ENCODE measurements at places on chromosomes 12 and 14.
A peak's percentile ranks its signal among the peaks of the same experiment; 100 is the strongest.

- no peak for DNase-seq
Measured at GRCh38 chr12:9334964-9335363, 126.8 kb upstream of the PZP start.

- no peak for DNase-seq
Measured at GRCh38 chr12:107938446-107938845, 163.9 kb downstream of the ASCL4 start.

DNA sequence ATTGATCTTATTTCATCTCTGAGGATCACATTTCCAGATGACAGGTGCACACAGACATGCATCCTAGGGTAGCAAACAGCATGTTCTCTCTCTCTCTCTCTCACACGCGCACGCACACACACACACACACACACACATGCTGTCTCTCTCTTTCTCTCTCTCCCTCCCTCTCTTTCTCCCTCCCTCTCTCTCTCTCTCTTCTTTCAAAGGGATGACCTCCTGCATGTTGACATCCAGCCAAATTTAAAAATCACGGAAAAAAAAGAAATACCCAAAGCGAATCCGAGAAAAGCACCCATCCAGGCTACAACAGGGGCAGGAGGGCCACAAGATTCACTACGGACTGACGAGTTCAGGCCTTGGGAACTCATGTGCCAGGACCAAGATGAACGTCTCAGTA lies 2.3 kb downstream of the KSR2 start:
- no peak for DNase-seq

DNA sequence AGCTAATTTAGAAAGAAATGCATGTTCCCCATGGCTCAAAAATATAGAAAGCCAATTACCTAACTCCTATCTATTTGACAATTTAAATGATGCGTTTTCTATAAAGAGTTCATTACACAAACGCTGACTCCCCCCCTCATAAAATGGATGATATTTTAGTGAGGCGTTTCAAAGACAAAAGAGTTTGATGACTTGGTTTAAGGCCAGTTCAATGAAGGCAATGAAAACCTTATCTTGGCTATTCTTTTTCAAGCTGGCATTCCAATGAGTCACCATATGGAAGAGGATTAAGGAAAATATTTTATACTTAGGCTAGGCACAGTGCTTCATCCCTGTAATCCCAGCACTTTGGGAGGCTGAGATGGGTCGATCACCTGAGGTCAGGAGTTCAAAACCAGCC lies 62.7 kb downstream of the HMGA2 start:
- no peak for DNase-seq

DNA sequence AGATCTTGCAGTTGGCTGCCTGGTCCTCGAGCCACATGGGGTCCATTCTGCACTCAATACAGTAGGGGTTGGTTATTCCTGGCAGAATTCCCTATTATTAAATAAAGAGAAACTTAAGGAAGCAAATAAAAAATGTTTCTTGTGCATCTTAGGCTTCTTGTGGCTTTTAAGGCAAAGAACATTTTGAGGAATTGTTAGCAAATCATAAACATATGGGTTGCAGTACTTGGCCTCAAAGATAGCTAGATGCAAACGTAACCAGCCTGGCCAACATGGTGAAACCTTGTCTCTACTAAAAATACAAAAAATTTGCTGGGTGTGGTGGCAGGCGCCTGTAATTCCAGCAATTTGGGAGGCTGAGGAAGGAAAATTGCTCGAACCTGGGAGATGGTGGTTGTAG lies 50.8 kb upstream of the KCNA5 start:
- DNase-seq, result no peak

DNA sequence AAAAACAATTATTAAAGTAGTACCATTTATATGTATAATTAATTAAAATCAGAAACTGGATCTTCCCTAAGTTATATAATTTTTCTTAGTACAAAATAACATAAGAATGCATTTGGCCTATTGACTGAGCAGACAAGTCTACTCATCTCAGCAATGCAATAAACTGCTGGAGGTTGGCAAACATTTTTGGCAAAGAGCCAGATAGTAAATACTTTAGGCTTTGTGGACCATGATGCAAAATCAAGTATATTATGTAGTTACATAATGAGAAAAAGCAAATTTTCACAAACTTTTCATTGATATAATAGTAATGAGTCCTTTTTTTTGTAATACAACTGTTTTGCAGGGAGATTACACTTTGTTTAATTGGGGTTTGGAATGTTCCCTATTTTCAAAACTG lies 30.9 kb downstream of the ERGIC2 start:
- no peak for DNase-seq

DNA sequence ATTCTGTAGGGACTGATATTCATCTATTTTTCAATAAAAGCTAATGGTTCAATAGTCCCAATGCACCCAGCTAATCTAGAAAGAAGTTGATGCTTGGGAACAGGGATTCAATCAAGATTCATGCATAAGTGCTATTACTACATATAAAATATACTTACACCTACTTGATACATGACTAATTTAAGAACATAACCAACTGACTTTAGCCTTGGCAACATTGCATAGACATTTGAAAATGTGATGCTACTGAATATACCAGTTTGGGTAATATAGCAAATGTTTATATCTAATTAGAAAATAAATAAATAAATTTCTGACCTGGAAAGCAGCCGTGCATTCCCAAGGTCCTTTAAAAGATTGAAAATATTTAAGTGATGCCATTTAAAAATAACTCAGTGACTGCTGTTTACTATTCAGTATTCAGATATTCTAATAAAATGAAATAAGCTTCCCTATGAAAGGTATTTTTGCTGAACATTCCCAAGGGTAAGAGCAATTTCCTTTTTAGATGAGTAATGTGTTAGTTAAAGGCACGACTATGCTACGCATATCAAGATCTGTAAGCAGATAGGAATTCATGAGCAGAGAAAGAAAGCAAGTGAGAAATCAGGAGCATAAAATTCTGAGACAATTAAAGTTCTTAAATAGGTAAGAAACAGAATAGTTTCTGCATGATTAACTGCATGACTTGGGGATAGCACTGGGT lies 160.6 kb upstream of the SYT1 start:
- no peak for DNase-seq

- no peak for DNase-seq
Measured at GRCh38 chr14:103023881-103024473, 33.4 kb downstream of the CDC42BPB start.

- peak; percentile 24 for DNase-seq
Measured at GRCh38 chr12:94149119-94149780, 873 bp downstream of the PLXNC1 start.

- no peak for DNase-seq
Measured at GRCh38 chr14:68695326-68695768, 97.5 kb downstream of the ZFP36L1 start.

- no peak for DNase-seq
Measured at GRCh38 chr14:100591453-100592371, 4.5 kb upstream of the BEGAIN start.

- DNase-seq, result no peak
Measured at GRCh38 chr12:88242571-88242925, 100.4 kb downstream of the TMTC3 start.

GRCh38 chr12:81077329-81077685 lies 572 bp upstream of the ACSS3 start:
- DNase-seq, result no peak

DNA sequence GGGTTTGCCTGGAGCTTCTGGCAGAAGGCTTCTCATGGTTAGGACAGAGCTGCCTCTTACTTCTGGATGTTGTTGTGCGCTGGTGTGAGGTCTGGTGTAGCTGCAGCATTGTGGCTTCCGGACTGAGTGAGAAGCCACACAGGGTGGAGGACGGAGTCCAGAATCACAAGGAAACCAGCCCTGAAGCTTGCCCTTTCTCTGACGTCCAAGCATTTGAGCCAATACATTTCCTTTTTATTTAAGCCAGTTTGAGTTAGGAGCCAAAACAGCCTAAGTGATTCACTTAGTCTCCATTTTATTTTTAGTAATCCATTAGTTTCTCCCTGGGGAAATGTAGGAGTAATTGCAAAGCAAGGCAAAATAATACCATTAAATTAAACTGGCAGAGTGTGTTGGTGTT lies 402.4 kb upstream of the RGS6 start:
- no peak for DNase-seq

DNA sequence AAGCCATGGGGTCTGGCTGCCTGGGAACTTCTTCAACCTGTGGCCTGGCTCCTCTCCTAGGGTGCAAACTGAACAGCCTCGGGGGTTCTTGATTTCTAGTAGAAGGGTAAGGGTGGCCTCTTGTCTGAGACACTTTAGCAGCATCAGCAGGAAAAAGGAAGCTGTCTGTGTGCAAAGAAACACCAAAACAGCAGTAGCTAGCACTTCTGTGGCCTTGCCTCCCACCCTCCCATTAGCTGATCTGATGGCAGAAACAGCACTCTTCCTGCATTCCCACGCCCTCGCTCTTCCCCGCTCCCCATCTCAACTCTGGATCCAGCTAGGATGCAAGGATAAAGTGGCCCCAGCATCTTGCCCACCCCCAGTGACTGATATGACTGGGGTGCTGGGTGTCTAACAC lies 20.7 kb downstream of the SLC7A8 start:
- no peak for DNase-seq

DNA sequence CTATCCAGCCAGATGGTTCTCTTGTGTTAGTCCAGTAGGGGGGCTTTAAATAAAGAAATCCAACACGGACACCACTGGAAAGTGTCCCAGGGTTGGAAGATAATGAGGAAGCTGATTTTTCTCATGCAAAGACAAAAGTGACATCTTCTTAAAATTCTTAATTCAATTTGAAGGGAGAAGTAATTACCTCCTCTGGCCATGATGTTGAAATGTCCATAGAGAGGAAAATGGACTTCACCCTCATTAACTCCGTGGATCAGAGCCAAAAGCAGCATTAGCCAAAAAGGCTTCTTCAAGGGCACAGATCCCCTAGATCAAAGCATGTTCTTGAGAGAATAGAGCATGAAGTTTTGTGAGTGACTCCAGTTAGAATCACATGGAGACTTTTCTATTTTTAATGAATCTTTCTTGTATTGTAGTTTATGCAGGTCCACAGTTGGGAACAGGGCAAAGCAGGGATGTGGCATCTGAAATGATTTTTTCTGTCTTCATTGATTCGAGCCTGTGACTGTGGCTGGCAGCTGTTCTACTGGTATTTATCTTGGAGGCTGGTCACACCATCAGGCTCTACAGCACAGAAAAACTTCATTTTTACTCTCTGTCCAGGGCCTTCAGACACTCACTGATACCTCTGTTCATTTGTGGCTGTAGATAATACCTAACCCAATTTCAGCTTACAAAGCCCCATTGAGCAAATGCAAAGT lies 1002.5 kb downstream of the AACS start:
- DNase-seq, result no peak

DNA sequence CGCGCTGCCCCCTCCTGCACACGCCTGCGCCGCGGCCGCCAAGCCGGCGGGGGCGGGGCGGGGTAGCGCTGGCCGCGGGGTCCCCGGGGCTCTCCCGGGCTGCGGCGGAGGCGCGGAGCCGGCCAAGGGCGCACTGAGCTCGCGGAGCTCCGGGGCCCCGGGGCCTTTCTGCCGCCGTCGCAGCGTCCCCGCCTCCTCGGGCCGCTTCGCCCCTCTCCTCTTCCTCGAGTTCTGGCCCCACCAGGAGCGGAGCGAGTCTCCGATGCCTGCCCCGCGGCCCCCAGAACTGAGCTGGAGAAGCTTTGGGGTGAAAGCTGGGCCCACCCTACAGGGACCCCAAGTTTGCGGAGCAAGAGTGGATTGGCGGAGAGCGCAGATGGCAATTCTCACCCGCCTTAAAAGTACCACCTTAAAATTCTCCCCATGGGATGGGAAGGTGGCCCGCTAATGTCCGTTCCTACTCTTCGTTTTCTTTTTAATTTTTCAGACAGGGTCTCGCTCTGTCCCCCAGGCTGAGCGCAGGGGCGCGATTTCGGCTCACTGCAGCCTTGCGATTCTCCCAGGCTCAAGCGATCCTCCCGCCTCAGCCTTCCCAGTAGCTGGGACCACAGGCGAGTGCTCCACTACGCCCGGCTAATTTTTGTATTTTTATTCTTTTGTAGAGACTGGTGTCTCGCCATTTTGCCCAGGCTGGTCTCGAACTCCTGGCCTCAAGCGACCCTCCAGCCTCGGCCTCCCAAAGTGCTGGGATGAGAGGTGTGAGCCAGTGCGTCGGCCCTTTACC lies 129.6 kb downstream of the NDUFA12 start:
- no peak for DNase-seq

GRCh38 chr12:102521662-102522277 lies 41.4 kb upstream of the IGF1 start:
- DNase-seq, result no peak

DNA sequence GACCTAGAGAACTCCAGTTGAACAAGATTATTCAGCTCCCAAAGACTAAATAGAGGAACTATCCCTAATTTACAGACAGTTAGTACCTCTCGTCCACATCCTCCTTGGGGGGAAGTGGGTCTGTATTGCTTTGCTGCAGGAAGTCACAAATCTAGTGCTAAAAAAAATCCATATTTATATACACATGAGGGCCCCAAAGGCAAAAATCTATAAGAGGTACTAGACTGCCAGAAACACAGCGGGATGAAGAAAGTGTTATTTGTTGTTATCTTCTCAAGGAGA lies 190.1 kb downstream of the TTC8 start:
- DNase-seq, result no peak

DNA sequence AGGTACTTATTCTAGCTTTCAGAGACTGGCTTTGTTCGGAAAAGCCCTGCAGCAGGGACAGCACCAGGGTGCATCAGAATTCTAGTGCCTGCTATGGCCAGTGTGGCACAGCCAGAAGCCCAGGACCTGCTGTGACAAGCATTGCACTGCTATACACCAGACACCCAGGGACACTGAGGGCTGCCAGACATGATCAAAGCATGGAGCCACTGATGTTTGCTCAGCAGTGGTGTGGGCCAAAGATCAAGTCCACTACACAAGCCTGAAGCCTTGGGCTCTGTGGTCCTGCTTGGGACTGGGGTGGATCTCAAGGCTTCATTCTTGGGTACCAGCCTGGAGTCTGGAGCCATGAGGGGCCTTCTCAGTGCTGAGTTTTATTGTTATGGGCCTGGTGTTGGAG lies 36.1 kb upstream of the CDKN3 start:
- no peak for DNase-seq

DNA sequence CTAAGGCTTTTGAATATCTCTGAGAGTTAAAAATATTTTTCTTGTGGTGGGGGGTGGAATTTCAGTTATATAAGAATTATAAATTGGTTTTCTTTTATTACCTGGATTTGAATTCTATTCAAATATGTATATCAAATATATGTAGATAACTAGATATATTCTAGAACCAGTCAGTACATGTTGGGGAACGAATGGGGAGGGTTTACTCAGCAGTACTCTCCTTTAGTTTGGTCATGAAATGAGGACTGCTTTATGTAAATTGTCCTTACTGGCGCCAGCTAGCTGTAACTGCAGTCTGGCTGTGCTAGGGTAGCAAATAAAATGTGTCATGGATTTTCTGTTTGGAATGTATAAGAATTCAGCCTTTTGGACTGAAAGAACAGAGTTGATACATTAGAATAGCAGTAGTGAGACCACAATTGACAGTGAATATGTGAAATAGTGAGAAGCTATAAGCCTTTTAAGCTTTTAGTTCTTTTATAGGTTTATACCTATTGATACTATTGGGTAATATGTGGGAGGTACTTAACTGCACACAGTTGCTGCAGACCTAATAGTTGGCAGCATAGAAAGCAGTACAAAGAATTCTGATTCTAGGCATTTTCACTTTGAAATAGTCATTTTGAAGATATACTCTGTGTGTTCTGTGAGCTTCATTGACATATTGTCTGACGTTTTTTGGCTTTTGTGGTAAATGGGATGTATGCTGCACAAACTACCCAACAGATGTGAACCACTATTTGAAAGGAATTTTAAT lies 29.0 kb downstream of the ATF7IP start:
- DNase-seq, result no peak

All from activated T-helper 1 cell treated with Interleukin-2 at 50 U/mL for 16 hours (primary cell).